ENCODE measurements at places on chromosomes 16 and 17.

DNA sequence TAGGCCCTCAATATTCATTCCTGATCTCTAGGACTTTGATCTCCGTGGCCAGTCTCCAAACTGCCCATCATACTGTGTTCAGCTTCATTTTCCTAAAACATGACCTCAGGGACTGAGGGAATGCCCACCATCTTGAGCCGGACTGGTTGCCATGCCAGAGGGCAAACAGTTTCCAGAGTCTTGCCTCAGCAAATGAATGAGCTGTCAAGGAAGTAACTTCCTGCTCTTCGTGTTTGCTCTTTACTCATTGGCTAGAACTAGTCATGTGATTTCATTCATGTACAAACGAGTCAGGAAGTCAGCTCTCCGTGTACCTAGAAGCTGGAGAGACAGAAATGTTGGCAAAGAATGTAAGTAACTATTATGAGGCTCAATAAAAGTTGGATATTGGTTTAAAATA, 50.2 kb downstream of the ANKFN1 start:
- H3K36me3 ChIP-seq, result no peaks in the 10 kb centered on the region
- H3K4me1 ChIP-seq, result no peaks in the 10 kb centered on the region
- H3K4me3 ChIP-seq, result no peak overlapping the region

DNA sequence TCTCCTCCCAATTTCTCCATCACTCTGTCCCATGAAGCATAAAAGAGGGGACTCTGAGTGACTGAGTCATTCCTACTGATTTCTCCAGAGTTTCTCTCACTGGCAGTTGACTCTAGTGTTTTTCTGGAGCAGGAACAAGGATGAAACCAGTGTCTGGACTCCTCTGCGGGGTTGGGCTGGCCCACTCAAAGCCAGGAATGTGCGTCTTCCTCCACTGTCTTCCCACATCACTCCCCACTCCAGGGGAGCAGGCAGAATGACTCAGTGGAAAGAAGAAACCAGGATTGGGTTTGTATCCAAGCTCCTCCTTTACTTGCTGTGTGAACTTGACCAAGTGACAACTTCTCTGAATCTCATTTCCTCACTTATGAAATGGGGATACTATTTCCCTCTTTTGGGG, 497.5 kb upstream of the SALL1 start:
- H3K36me3 ChIP-seq, result no peaks in the 10 kb centered on the region
- H3K27me3 ChIP-seq, result no peaks in the 10 kb centered on the region
- H3K27ac ChIP-seq, result no peak overlapping the region
- no peak overlapping the region for H3K4me3 ChIP-seq
- DNase-seq, result no peak

GRCh38 chr17:57242148-57242547, 14.2 kb upstream of the MSI2 start:
- no peaks in the 10 kb centered on the region for H3K4me1 ChIP-seq
- H3K36me3 ChIP-seq, result no peaks in the 10 kb centered on the region
- no peak overlapping the region for H3K4me3 ChIP-seq

- no peak for DNase-seq
- H3K4me3 ChIP-seq, result peak overlapping the region; percentile 93
- peak overlapping the region; percentile 85 for H3K27ac ChIP-seq
Measured at GRCh38 chr16:30446203-30446595, 525 bp upstream of the SEPHS2 start.

DNA sequence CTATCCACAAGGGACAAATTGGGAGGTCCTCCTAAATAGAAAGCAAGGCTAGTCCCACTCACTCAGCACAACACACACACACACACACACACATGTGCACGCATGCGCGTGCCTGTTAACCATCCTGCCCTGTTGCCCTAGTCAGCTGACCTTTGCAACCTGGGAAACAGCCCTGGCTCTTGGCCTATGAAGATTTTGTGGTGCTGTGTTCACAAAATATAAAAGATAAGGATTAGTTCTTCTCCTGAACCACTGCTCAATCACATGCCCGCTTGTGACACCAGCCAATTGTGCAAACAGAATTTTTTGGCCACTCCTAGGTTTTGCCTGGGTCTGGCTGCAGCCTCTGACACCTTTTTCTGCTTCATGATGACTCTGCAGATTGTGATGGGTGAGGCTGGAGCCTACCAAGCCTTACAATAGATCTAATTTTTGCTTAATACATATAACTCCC, 3.3 kb upstream of the CES1 start:
- H3K36me3 ChIP-seq, result no peaks in the 10 kb centered on the region
- no peak overlapping the region for H3K27ac ChIP-seq
- H3K4me3 ChIP-seq, result no peak overlapping the region
- H3K4me1 ChIP-seq, result peaks cover 9% of the 10 kb centered on the region
- H3K27me3 ChIP-seq, result no peaks in the 10 kb centered on the region
- no peak for DNase-seq

DNA sequence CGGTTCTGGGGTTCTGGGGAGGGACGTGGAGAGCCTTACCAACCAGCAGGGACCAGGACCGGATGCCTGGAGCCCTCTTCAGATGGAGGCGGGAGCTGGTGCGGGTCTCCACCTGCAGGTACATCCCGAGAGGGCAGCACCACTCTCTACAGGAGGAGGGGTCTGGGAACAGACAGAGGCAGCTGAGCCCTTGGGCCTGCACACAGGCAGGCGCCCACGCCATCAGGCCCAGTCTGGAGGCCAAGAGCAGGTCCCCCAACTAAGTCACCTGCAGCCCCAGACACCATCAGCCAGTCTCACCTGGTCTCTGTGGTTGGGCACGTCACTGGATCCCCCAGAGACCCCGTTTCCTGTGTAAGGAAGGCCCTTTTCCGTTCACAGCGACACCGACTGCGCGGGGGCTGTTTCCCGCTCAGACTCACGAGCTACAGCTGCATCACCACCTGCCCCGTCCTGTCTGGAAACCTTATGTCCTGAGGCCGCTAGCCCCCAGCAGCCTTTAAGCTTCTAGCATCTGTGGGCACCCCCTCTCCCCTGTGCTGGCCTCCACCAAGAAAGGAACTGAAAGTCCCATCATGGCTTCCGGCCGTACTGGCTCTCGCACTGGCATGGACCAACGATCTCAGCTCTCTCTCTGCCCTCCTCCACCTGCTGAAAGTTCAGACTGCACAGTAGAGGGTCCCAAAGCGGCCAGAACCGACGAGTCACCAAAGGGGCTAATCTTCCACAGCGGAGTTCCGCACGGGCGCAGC, 1.2 kb downstream of the CYBC1 start:
- peak overlapping the region; percentile 85 for H3K27ac ChIP-seq
- no peaks in the 10 kb centered on the region for H3K36me3 ChIP-seq
- peak overlapping the region; percentile 88 for H3K4me3 ChIP-seq
- no peaks in the 10 kb centered on the region for H3K27me3 ChIP-seq

DNA sequence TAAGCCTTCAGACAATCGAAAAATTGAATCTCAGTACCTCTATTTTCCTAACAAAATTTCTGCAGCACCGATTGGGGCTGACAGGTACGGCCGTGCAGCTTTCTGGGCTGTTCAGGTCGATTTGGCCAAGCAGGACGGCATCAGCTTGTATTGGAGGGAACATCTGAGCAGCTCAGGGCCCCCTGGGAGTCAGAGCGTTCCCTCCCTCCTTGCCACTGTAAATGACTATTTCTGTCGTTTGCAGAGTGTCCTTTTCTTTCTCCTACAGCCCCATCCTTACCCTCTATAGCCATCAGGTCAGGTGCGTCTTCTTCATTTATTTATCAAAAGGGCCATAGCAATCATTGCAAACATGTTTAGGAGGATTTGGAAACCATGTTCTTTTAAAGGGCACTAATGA, 731.1 kb downstream of the WWOX start:
- H3K27me3 ChIP-seq, result no peaks in the 10 kb centered on the region
- H3K27ac ChIP-seq, result no peak overlapping the region
- no peak overlapping the region for H3K4me3 ChIP-seq
- H3K4me1 ChIP-seq, result no peaks in the 10 kb centered on the region
- no peak for DNase-seq

- H3K27me3 ChIP-seq, result no peaks in the 10 kb centered on the region
- H3K27ac ChIP-seq, result no peak overlapping the region
- H3K4me3 ChIP-seq, result no peak overlapping the region
- no peaks in the 10 kb centered on the region for H3K36me3 ChIP-seq
- H3K4me1 ChIP-seq, result peaks cover 27% of the 10 kb centered on the region
- no peak for DNase-seq
Measured at GRCh38 chr16:349211-349610, 3.3 kb downstream of the AXIN1 start.

GRCh38 chr17:44786551-44787081, 27.8 kb downstream of the ADAM11 start:
- H3K27ac ChIP-seq, result no peak overlapping the region
- no peak for DNase-seq

DNA sequence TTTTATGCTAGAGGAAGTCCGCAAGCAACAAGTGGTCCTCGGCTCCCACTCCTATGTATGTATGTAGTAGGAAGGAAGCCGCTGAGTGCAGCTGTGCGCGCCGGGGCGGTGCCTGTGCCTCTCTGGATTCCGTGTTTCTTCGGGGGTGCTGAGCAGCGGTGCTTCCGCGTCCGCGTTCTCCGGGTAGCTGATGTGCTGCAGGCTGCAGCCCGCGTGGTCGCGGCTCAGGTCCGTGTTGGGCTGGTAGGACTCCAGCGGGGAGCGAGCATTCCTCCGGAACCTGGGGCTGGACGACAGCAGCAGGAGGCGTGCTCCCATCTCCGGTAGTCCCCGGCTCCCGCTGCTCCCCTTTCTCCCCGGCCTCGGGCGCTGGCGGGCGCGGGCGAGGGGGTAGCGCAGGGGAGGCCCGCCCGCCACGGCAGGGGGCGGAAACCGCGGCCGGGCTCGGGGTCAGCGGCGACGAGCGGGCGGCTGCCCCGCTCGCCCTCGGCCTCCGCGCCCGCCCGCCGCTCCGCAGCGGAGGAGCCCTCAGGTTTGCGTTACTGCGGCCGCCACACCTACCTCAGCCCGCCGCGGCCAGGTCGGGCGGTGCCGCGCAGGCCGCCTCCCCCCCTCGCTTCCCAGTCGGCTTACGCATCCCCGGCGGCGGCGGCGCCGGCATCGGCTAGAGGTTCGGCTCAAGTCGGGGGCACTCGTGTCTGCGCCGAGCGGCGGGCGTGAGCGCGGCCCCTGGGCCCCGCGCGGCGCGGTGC, 487 bp downstream of the C17orf67 start:
- H3K27ac ChIP-seq, result peak overlapping the region; percentile 97
- DNase-seq, result no peak
- no peaks in the 10 kb centered on the region for H3K27me3 ChIP-seq

DNA sequence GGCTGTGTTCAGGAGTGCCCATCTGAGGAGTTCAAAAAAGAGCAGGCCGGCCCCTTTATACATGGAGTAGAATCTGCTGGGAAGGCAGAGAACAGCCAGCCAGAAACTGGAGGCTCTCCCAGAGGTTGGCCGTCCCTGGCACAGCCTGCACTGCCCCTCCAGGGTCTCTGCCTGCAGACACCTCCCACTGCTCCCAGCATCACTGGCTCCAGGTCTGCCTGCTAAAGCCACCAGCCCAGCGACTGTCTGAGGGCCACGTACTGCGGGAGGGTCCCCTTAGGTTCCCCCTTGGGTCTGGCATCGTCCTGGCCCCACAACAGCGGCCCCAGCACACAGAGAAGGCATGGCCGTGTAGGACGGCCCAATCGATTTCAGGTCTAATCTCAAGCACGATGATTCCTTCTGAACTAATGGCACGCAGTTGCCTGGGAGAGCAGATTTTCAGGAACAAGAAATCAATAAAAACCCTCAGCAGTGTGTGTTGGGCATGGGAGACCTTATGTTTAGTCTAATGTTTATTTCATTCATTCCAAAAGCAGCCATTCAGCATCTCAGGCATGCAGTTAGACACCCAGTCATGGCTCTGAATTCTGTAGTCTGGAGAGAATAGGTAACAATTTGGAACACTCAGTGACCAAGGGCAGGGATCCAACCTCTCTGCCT, 95.6 kb downstream of the PGS1 start:
- no peak overlapping the region for H3K4me3 ChIP-seq
- H3K27me3 ChIP-seq, result no peaks in the 10 kb centered on the region
- DNase-seq, result no peak
- no peaks in the 10 kb centered on the region for H3K4me1 ChIP-seq
- no peaks in the 10 kb centered on the region for H3K36me3 ChIP-seq

GRCh38 chr16:8795091-8795490, 2.3 kb downstream of the TMEM186 start:
- H3K36me3 ChIP-seq, result no peaks in the 10 kb centered on the region
- H3K4me1 ChIP-seq, result peaks cover 37% of the 10 kb centered on the region
- no peak for DNase-seq
- H3K4me3 ChIP-seq, result no peak overlapping the region

GRCh38 chr16:83365166-83365565, 442.6 kb upstream of the HSBP1 start:
- no peaks in the 10 kb centered on the region for H3K4me1 ChIP-seq
- no peaks in the 10 kb centered on the region for H3K36me3 ChIP-seq
- no peak overlapping the region for H3K27ac ChIP-seq
- no peak for DNase-seq
- no peaks in the 10 kb centered on the region for H3K27me3 ChIP-seq

DNA sequence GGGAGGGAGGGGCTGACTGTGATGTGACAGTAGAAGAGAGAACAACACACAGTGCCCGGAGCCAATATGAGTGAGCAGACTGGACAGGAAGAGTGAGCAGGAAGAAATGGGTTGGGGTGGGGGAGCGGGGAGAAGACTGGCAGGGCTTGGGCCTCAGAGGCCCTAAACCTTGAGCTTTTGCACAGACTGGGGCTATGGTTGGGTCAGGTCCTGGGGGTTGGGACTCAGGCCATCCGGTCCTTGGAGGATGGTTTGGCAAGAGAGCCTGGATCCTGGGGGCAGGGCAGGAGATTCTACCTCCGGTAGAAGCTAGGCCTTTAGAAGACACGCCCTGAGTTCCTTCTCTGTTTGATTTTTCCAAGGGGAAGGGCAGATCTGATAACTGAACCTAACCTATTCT, 1.1 kb downstream of the CAMTA2 start:
- H3K27me3 ChIP-seq, result no peaks in the 10 kb centered on the region
- H3K4me3 ChIP-seq, result peak overlapping the region; percentile 66
- peak overlapping the region; percentile 89 for H3K27ac ChIP-seq
- H3K36me3 ChIP-seq, result no peaks in the 10 kb centered on the region
- peaks cover 32% of the 10 kb centered on the region for H3K4me1 ChIP-seq
- no peak for DNase-seq

DNA sequence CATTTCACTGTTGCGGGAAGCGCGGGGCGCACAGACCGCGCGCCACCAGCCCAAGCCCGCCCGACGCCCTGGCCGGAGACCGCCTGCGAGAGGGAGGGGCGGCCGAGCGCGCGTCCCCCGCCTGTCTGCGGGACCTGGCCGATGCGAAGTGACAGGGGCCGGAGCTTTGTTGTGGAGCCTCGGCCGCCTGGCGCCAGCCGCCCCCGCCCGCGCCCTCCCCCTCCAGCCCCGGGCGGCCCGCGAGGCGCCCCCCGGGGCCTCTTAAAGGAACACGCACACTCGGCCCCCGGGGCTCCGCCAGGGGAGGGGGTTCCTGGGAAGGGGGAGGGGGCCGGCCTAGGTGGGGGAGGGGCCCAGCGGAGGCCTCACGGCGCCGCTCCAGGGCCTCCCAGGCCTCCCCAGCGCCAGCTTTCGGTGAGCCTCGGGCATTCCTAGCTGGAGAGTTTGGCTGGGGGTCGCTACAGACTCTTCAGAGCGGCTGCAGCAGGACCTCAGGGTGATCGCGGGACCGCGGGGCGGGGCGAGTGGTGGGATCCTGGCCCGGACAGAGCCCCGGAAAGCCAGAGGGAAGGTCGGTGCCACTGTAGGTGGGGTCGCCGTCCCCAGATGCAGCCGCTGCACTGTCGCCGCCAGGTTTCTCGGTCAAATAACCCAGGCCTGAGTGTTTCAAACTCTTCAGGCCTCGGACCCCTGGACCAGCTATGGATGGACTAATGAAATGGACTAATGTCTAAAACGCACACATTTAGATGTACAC, 2.4 kb upstream of the TBX2 start:
- peak overlapping the region; percentile 49 for H3K4me3 ChIP-seq
- peaks cover 12% of the 10 kb centered on the region for H3K27me3 ChIP-seq
- no peaks in the 10 kb centered on the region for H3K36me3 ChIP-seq
- H3K4me1 ChIP-seq, result peaks cover 42% of the 10 kb centered on the region
- no peak for DNase-seq

GRCh38 chr17:38925263-38925995, at the start of gene LASP1NB:
Gene LASP1NB, plus strand, starts transcription at chr17:38925614.
- H3K4me3 ChIP-seq, result peak within 1 kb of the TSS; percentile 20
- H3K4me1 ChIP-seq, result peaks cover 24% of the 10 kb centered on the region
- DNase-seq, result no peak
- no peaks in the 10 kb centered on the region for H3K36me3 ChIP-seq
- peak within 1 kb of the TSS; percentile 75 for H3K27ac ChIP-seq
